ENCODE measurements at places on chromosomes 3 and 15.
A peak's percentile ranks its signal among the peaks of the same experiment; 100 is the strongest.

GRCh38 chr3:32814361-32814760, 3.4 kb upstream of the TRIM71 start:
- DNase-seq: no peak

GRCh38 chr3:117548600-117548999, 839.0 kb downstream of the TUSC7 start:
- DNase-seq: no peak

GRCh38 chr15:54131410-54131809, 153.2 kb downstream of the UNC13C start:
- no peak for DNase-seq

GRCh38 chr3:194536871-194537637, 50.3 kb upstream of the ATP13A3 start:
- no peak for DNase-seq

DNA sequence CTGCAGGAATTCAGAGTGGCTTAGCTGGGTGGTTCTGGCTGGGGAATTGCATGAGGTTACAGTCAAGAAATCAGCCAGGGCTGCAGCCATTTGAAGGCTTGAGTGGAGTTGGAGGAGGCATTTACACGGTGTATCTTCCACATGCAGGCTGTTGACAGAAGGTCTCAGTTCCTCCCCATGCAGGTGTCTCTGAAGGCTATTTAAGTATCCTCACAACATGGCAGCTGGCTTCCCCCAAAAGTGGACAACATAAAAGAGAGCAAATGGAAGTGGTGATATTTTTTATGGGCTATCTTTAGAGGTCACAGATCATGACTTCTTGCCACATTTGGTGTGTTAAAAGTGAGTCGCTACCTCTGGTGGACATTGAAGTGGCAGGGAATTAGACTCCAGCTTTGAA, 60.1 kb upstream of the SPRED1 start:
- DNase-seq: no peak

- DNase-seq: no peak
Measured at GRCh38 chr3:109772520-109772919, 435.2 kb upstream of the DPPA4 start.

DNA sequence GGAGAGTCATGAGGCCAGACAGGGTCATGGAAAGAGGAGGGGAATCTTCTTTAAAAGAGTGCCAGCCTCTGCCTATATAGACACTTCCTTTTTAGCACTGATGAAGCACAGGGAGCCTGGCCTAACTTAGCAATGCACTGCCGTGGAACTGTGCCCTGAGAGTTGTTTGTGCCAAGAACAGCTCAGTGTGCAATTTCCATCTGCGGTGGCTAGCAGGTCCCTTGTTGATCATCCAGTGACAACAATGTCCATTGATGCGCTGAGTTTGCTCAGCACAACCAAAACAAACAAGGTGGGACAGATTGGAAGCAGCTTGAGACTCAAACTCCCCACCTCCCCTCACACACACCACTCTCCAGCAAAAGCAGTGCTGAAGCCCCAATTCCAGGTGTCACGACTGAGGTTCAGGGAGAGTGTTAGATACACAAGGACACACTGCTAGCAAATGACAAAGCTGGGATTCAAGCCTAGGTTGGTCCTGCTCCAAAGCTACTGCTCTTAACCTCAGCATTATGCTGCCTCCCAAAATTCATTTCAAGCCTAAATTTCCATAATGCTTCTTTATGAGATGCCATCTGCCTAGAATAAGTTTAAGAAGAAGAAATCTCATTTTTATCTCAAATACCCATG, 316.6 kb upstream of the UBE2E2 start:
- DNase-seq: no peak

DNA sequence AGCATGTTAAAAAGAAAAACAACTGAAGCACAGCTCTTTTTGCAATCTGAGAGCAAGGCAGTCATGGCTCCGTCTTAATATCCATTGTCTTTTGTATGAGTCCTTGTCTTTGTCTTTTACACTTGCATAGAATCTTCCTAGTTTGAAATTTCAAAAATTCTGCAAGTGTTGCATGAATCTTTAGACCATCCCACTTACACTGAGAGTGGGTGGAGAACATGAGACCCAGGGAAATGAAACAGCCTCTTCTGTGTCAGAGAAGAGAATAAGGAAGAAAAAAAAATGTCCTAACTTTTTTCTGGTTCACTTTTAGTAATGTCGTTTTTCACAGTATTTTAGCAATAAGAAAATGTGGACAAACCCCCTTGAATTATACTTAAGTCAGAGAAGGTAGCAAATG, 12.1 kb upstream of the DCLK3 start:
- DNase-seq: no peak

GRCh38 chr3:184320104-184320445, 5.7 kb downstream of the EIF4G1 start:
- peak; percentile 62 for DNase-seq

DNA sequence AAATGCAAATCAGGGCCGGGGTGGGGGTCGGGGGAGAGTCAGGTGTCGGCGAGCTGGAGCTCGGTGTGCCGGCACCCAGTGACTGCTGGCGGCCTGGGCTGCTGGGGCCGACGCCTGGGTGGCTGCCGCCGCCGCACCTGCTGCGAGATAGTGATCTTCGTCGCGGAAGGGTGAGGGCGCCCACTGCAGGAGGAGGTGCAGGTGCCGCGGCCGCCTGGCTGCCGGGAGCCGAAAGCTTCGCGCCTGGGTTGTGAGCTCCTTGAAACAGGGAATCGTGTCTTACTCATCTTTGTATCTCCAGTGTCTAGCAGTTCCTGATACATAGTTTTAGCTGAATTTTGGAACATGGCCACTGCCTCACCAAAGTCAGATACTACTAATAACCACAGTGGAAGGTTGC, 64.0 kb upstream of the CPOX start:
- peak; percentile 10 for DNase-seq

DNA sequence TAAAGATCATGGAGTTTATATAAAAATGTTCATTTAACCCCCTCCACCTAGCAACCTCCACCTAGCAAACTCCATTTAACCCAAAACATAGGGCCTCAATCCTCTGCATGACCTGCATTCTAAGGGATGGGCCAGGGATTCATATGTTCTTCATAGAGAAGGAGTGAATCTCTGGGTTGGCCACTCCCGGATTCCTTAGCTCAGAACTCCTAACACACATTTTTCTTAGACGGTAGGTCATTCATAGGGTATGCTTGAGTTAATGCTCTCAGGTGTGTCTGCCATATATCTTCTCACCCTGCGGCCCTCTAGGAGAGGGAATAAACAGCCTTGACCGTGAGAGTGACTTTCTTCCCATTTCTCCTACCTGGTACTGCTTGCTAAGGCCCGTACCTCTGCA, 102.0 kb upstream of the IGSF10 start:
- DNase-seq: no peak

DNA sequence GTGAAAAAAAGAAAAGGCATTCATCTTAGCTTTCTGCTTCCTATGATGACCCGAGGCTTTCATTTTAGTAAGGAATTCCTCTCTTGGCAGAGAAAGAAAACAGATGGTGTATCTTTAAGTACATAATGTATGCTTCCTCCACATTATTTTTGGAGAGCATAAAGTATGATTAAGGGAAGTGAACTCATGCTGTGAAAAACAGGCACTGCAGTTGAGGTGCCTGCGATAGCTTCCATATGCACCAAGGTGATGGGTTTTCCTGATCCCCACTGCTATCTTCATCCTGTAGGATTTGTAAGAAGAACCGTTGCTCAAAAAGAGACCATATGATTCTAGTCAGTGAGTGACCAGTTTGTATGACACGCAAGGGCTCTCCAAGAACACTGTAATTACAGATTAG, 411.5 kb upstream of the MCTP2 start:
- no peak for DNase-seq

DNA sequence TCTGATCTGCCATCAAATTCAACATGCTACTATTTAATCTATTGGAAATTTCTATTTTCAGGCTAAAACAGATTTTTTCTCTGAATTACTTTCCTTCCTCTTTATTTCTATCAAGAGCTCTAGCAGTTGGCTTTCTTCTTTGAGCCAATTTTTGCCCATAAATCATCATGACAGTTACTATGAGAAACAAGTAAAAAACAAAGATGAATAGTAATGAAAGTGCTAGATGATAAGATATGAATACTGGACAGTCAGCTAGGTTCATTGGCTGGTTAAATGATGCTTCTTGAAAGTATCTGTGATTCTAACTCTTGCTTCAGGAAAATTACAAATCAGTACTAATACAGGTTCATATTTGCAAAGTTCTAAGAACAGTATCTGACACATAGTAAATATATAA, 38.6 kb upstream of the NANOGP8 start:
- DNase-seq: no peak

DNA sequence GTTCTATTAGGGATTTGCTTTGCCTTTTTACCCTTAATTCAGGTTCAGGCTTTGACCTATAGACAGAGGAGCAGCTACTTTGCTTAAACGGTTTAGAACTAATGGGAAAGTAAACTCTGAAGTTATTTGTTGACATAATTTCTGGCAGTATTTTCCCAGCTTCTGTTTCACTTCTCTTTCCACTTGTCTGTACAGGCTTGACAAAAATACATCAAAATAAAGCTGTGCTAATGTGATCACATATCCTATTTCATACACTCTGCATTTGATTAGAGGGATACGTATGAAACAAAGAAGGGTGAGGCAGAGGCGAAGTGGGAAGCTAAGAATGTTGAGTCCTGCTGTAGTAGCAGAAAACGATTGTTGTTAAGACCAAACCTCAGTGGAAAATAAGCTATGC, 389.1 kb upstream of the RARB start:
- no peak for DNase-seq

- no peak for DNase-seq
Measured at GRCh38 chr15:78207110-78207458, 27.3 kb downstream of the ACSBG1 start.

GRCh38 chr15:90818251-90819210, 49.9 kb upstream of the FURIN start:
- no peak for DNase-seq

GRCh38 chr3:138717348-138717747, 108.8 kb downstream of the FAIM start:
- no peak for DNase-seq

GRCh38 chr15:40069178-40070165, 30.5 kb upstream of the SRP14 start:
- no peak for DNase-seq

DNA sequence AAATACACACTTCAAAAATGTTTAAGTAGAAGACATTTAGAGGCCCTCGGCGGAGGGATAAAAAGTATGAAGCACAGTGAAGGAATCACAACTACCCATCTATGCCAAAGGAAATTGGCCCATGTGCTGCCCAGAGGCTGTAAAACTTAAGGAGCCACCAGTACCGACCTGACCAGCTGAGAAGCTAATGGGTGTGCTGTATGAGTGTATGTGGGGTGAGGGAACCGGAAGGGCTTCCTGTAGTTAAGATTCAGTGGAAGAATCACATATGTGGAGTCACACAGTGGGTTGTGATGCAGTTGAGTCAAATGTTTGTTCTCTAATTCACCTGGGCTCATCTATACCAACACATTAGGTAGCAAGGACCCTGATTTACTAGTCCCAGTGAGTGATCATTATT, 516.0 kb upstream of the IL12A start:
- DNase-seq: no peak

DNA sequence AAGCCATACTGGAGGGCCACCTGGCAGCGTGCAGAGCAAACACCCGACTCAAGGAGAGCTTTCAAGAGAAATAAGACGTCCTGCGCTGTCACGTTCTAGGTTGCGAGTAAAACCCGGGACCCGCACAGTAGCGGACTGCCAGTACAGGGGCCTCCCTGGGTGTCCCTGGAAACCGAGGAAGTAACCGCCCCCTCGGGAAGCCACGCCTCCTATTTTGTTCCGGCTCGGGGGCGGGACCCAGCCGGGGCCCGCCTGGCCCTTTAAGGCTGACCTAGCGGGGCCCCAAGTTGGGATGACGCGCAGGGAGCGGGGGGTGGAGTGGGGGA, 218 bp upstream of the MAPKAPK3 start:
- peak; percentile 93 for DNase-seq

GRCh38 chr15:70348226-70348543, 250.5 kb upstream of the TLE3 start:
- no peak for DNase-seq

DNA sequence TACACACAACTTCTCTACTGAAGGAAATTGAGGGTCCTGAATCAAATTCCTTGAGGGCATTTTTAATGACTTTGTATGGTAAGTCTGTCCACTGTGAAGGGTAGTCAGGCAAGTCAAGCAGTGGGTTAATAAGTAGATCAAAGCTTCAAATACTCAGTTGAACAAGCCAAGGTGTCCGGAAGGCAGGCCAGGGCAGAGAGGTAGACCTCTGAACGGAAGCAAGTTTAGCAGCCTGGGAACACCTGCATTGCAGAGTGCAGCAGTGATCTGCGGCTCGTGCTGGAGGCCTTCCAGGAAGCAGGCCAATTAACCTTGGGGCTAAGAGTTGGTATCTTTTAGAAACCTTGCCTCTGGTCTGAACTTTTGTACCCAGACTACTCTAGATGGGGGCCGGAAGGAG, 143.8 kb downstream of the LRTM1 start:
- no peak for DNase-seq

DNA sequence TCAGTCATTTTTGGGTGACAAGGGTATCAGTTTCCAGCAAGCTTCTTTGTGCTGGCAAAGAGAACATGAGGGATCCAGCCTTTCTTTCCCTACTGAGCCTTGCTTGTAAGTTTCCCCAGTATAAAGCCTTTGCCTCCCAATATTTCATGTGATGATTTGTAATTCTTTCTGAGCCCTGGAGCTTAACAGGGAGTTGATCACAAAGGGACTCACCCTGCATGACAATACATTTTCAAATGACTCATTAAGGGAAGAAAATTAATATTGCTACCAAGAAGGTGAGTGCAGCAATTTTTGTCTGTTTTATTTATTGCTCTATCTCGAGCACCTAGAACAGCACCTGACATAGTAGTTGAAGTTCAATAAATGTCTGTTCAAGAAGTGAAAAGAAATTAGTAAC, 27.7 kb downstream of the OXSM start:
- DNase-seq: no peak

DNA sequence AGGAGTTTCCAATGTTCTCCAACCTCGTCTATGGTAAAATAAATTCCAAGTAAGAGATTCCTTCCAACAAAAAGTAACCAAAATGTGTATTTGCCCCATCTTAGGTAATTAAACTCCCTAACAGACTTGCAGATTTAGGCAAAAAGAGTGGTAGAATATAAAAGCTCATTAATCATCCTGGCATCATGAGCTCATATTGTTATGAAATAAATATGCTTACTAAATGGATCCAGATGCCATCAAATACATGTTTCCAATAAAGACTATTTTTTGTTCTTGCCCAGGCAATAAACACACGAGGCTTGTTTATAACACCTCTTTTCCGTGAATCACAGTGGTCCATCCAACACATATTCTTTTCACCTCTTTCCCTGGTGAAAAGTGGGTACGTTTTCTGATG, 189.4 kb downstream of the THSD4 start:
- no peak for DNase-seq

GRCh38 chr3:184154885-184155643, at the start of gene DVL3:
DVL3 (plus strand) TSS chr3:184155377; CDS start chr3:184155636, 259 bp downstream.
- peak; percentile 36 for DNase-seq

- no peak for DNase-seq
Measured at GRCh38 chr3:141071681-141072260, 20.6 kb downstream of the SPSB4 start.
